LHCN-M2 (cell line): ENCODE measurements at places on chromosomes 6 and 20. TPM values are rescaled to one million over a fixed set of nuclear protein-coding genes. Genes with fewer than 3 reads are reported as not detected.

Gene OR2J2
- total RNA-seq = not detected in 2 replicates

DNA sequence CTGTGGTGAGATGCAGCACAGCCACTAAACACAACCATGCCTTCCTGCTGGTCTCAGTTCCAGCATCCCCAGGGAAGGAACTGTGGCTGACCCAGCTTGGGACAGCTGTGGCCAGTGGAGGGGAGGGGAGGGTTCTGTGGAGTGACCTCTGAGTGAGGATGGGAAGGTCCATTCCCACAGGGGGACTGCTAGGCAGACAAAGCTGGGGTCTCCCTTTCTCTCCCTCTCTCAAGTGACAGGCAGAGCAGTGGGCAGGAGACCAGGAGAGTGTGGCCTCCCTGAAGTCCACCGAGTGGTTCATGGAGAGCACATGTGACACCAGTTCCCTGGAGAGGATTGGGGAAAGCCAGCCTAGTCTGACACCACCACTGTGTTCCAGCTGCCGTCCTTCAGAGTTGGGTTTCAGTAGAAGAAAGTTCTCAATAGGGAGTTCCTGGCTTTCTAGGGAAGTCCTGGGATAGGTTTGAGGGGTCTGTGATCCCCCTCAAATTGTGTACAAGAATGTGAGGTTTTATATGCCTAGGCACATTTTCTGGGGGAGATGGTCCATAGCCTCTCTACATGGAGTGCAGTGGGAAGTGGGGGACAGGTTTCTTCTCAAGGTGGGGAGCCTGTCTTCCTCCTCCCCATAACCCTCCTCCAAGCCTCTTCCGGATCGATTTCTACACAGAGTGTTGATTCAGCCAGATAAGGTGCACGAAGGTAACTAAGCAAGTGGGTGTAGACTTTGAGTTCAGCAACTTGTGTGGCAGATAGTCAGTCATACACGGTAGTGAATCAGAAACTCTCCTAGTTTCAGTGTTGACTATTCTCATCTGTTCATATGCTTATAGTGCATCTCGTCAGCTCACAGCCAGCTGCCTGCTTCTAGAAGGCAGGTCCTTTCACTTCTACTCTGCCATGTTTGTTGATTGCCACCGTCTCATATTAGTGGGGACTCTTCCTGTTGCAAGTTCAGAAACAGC lies 18.9 kb downstream of the MANBAL start:
- no peak for DNase-seq

Gene ATP6V1G2
- total RNA-seq = 3.1 and 3.3 TPM in 2 replicates

DNA sequence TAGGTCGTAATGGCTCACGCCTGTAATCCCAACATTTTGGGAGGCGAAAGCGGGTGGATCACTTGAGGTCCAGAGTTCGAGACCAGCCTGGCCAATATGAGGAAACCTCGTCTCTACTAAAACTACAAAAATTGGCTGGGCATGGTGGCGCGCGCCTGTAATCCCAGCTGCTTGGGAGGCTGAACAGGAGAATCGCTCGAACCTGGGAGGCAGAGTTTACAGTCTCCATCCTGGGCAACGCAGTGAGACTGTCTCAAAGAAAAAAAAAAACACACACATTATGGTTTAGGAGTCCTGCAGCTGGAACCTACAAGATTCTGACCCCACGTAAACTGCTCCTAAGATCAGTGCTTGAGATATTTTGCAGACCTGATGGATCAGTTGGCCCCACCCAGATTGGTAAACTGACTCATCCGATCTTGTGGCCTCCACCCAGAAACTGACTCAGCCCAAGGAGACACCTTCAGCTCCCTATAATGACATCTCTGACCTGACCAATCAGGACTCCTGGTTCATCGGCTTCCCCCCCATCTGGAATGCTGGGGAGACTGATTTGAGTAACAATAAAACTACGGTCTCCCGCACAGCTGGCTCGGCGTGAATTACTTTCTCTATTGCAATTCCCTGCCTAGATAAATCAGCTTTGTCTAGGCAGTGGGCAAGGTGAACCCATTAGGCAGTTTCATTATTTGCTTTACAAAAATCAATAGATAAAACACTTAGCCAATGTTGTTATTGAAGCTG lies 96.2 kb upstream of the BTN3A2 start:
- no peak for DNase-seq

DNA sequence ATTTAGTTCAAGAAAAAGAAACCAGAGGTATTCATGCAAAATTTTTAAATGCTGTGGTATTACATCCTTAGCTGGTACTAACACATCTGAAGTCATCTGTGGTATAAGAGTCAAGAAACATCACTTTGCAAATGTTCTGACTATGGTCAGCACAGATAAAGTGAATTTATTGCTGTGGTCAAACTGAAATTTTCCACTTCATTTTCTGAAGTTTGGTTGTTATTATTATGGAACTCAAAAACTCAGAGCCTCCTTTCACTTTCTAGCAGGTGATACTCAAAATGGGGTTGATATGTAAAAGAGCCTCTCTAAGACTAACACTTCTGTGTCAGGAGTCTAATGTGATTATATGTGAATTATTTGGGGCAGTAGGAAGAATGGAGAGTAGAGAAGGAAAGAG lies 257.8 kb downstream of the RNGTT start:
- DNase-seq = no peak

DNA sequence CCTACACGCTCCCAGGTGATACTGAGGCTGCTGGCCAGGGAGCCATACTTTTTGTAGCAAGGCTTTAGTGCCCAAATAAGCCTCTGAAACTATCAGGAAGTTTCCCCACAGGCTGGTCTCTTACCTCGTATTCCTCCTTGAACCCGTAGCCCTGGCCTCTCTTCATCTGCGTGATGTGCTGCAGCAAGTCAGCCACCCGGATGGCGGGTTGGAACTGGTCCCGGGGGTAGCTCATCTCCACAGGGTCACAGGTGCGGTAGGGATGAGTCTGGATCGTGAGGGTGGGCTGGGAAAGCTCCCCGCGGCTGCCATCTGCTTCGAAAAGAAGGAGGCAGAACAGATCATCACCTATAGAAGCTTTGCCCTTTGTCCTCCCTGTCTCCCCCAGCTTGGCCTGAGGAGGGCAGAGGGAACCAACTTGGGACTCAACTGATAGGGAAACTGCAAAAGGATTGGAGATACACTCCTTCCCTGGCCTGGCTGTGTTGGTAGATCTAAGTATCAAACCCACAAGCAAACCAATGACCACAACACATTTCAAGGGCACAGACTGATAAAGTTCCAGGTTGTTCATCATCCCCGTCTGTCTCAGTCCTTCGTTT lies 543.2 kb upstream of the CHD6 start:
- no peak for DNase-seq

GRCh38 chr6:124928851-124929250 lies 33.4 kb upstream of the RNF217 start:
- DNase-seq = no peak
